ENCODE measurements at places on chromosomes 3 and 15.
A peak's percentile ranks its signal among the peaks of the same experiment; 100 is the strongest.

DNA sequence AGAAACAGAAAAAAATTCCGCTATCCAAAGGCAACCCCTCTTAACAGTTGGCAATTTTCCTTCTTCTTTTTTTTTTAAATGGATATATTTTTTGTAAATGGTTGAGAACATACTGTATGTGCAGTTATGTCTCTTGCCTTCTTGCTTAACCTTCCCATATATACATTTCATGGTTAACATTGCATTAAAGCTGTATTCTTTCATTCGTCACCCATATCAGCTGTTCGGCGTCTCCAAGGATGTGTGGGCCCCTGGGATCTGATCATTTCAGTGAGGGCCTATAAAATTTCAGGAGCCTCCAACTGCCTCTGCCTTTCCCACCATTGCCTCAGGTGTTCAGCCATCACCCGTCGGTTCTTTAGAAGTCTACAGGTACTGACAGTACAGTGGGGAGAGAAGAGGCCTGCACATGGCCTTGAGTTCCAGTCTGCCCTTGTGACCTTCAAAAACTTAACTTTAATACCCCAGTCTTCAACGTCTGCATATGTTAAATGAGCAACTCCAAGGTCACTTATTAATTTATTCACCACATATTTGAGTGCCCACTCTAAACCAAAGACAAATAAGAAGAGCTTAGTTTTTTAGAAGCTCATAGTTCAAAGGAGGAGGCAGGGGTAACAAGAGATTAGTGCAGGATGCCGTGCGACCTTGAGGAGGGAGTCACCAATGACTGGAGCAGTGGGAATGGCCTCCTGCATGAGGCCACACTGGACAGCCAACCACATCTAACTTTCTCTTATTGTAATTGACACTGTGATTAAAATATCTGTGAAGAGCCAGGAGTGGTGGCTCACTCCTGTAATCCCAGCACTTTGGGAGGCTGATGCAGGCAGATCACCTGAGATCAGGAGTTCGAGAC lies 6.9 kb downstream of the ST6GAL1 start:
- no peak for DNase-seq

- no peak for DNase-seq
These were observed 94.7 kb downstream of the STAG1 start for GRCh38 chr3:136657526-136657925.

DNA sequence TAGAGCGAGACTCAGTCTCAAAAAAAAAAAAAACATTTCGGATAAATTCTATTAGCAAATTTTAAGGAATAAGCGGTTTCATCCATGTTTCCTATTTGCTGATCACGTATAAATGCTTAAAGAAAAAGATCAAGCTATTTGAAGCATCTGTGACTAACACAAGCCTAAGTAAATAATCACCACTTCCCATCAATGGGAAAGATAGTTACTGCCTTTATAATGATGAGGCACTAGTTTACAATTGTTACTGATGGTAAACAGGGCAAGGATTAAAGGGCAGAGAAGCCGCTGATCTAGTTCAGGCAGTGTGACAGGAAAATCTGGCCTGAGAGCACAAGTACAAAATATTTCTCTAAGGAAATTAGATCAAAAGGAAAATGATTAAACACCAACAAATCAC lies 13.7 kb downstream of the CLPX start:
- no peak for DNase-seq

GRCh38 chr3:134377896-134378295 lies 3.6 kb upstream of the AMOTL2 start:
- no peak for DNase-seq

DNA sequence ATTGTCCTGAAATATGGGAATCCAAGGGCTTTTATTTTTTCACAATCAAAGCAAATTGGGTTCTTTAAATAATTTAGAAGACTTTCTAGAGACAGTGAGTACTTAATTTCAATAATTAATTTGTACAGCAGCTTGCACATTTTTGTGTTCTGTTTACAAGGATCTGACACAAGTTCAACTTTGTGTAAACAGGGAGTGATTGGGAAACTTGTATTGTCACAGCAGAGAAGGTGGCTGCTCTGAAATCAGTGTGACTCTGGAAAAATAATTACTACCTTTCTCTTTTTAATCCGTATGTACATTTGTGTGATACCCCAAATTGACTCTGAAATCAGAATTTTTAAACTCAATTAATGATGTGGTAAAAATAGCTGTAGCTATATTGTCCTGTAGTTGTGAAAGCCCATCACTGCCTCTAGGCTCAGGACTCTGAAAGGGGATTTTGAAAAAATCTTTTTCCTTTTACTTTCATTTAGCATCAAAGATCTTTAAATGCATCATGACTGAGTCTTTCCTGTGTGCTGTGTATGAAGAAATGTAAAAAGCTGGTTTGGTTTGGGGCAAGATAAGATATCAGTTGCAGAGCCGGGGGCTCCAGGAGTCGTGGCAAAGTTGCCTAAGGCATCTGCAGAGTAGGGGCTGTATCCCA lies 45.1 kb downstream of the MFSD1 start:
- no peak for DNase-seq

- DNase-seq, result no peak
These were observed 15.2 kb upstream of the MBNL1 start for GRCh38 chr3:152253514-152253913.

- DNase-seq, result no peak
These were observed 29.0 kb upstream of the ATP10A start for GRCh38 chr15:25892126-25892525.

- no peak for DNase-seq
These were observed 476.9 kb downstream of the ZNF385D start for GRCh38 chr3:21274079-21274571.

DNA sequence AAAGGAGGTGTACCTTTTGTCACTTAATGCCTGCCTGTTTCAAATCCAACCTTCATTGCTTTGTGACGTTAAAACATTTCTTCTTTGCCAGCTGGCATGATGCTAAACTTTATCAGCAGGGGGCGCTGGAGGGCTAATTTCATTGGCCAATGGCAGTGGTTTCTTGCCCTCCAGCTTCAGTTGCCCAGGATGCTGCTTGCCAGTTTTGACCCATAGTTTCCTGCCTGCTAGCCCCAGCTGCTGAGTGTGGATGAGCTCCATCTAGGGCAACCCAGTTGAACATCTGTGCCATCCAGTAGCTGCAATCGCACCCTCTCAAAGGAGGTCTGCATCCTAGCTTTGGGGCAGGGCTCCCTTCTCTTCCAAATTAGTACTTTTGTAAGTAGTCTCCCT lies 22.1 kb downstream of the ACKR2 start:
- DNase-seq, result peak; percentile 17

- no peak for DNase-seq
These were observed 4.8 kb upstream of the SACM1L start for GRCh38 chr3:45684327-45684892.

DNA sequence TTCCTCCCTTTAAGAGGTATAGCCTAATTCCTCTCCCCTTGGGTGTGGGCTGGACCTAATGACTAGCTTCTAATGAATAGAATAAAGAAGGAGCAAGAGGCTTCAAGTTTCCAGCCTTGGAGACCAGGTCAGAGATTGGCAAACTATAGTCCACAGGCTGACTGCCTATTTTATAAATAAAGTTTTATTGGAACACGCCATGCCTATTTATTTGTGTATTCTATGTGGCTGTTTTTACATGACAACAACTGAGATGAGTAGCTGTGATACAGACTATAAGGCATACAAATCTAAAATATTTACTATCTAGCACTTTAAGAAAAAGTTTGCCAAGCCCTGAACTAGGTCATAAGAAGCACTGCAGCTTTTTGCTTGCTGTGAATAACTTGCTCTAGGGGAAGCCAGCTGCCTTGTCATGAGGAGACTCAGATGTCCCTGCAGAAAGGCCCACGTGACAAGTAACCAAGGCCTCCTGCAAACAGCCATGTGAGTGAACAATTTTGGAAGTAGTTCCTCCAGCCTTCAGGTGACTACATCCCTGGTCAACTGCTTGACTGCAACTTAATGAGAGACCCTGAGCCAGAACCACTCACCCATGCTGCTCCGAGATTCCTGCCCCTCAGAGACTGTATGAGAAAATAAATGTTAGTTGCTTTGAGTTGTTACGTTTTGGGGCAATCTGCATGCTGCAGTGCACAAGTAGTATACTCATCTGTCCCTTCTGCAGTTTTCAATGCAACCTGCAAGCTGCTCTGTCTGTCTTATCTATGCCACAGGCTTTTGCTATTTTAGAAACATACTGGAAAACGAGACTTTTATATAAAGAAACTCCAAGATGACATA lies 21.1 kb upstream of the MAP3K13 start:
- DNase-seq, result no peak

Measured in SK-N-DZ (cell line).